ENCODE measurements at places on chromosomes 7 and 10.

- no peaks in the 10 kb centered on the region for H3K27me3 ChIP-seq
- H3K27ac ChIP-seq: no peak overlapping the region
- H3K4me1 ChIP-seq: no peaks in the 10 kb centered on the region
- DNase-seq: no peak
These were observed 163.4 kb upstream of the COL1A2 start for GRCh38 chr7:94231305-94231704.

DNA sequence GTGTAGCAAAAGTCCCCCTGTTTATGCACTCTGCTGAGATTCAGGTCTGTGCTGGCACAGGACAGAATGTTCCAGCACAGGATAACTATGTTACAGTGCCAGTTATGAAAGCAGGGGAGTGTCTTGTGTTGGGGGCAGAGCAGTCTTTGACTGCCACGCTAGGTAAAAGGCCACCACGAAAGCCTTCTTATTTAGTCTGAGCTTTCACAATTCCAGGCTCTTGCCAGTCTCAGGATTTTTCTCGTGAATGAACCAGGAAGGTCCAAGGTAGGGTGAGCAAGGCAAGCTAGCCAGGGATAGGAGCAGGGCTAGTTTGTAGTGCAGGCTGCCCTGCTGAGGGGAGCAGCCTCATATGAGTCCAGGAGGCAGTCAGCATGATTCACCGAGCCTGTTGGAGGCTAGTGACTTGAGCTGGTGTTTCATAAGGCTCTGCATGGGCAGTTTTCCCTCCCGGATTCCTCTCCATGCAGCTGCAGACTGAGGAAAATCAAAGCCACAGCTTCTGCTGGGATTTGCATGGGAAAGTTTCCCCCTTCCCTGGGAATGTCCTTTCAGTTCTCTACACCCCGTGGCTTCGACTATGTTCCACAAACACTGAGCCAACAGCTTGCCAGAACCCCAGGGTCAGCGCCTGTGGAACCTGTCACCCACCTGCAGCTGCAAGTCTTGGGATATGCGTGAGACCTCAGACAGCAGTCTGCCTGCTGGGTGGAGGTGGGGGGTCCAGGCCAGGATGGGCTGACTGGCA, 112.3 kb downstream of the JCAD start:
- peak overlapping the region; percentile 18 for H3K4me3 ChIP-seq
- peak; percentile 93 for DNase-seq
- H3K36me3 ChIP-seq: no peaks in the 10 kb centered on the region
- no peaks in the 10 kb centered on the region for H3K27me3 ChIP-seq
- H3K4me1 ChIP-seq: peaks cover 64% of the 10 kb centered on the region
- H3K27ac ChIP-seq: peak overlapping the region; percentile 87

DNA sequence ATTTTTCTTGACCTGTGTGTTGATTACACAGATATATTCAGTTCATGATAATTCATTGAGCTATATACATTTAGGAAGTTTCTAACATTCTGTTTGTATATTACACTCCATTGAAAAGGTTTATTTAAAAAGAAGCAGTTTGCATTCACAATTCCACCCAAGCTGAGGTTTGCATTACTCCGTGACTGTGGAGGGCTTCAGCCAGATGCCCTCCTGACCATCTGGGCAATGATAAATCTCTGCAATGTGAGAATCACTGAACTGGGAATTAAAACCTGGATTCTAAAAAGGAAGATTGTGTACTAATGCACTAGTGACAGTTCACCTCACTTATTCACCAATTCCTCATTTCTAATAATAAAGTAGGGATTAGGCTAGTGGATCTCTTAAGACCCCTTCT, 36.4 kb upstream of the CYP2C9 start:
- H3K4me3 ChIP-seq: no peak overlapping the region
- H3K27ac ChIP-seq: no peak overlapping the region
- no peak for DNase-seq
- H3K27me3 ChIP-seq: no peaks in the 10 kb centered on the region

DNA sequence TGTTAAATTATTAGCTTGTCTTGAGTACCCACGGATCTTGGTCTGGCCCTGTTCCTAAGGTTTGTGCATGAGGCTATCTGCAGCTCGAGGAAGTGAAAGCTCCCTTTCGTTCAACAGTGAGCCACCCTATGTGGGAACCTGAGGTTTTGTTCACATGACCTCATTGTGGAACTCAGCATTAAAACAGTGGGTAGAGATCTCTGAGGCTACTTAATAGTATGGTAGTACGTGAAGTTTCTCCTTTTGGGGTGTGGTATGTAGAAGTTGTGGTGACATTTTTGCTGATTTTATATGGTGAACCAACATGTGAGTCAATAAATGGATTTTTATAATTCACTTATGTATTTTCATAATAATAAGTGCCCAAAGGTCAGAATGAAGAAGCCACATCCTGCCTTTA, 252.7 kb upstream of the FERD3L start:
- no peaks in the 10 kb centered on the region for H3K36me3 ChIP-seq
- H3K27ac ChIP-seq: no peak overlapping the region
- no peaks in the 10 kb centered on the region for H3K27me3 ChIP-seq

DNA sequence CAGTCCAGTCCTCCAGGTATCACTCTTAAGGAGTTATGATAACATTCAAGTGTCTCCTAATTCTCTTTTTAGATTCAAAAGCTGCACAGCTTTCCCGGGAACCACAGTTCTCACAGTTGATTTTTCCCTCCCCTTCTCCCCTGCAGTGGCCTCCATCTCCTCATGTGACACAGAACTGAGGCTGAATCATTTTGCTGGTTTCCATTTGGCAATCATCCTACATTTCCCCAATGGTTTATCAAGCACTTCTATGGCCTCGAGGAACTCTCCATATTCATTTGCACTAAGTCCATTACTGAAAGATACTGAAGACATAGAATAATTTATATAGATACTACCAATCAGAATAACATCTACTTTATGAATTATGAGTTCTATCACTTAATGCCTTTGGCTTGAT, 484.9 kb downstream of the GPAM start:
- no peak for DNase-seq
- H3K4me3 ChIP-seq: no peak overlapping the region
- no peaks in the 10 kb centered on the region for H3K27me3 ChIP-seq

GRCh38 chr10:116108095-116108494, 164.9 kb downstream of the GFRA1 start:
- no peaks in the 10 kb centered on the region for H3K27me3 ChIP-seq
- H3K4me3 ChIP-seq: no peak overlapping the region
- no peaks in the 10 kb centered on the region for H3K36me3 ChIP-seq
- no peaks in the 10 kb centered on the region for H3K4me1 ChIP-seq
- DNase-seq: no peak

DNA sequence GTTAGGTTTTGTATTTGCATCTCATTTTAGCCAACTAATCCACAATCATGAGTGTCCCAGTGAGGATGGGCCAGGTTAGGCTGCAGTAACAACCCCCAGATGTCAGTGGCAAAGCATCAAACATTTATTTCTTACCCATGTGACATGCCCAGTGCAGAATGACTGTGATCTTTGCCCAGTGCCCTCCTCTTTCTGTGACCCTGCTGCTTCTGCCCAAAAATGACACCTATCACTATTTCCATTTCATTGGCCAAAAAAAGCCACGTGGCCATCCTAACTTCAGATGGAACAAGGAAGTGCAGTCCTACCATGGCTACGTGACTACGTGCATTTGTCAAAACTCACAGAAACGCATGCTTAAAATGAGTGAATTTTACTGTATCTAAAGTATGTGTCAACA, 109.2 kb upstream of the PRR15 start:
- no peak overlapping the region for H3K27ac ChIP-seq
- no peaks in the 10 kb centered on the region for H3K4me1 ChIP-seq
- DNase-seq: no peak
- H3K27me3 ChIP-seq: no peaks in the 10 kb centered on the region

DNA sequence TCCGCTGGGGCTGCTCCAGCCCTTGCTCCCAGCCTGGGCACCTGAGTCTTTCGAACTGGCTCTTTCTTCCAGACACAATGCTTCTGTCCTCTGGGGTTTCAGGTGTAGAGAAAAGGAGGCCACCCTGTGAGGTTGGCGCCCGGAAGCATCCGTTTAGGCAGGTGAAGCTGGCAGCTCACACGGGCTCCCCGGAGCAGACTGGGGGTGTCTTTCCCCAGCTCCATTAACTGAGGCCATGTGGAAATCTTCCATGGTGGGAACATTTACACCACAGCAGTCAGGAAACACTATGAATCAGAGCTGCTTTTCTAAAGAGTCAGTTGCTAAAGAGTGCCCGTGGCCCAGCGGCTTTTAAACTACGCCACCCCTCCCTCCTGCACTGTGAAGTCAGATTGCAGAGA, 29.2 kb downstream of the PRKAG2 start:
- no peak for DNase-seq
- H3K27me3 ChIP-seq: no peaks in the 10 kb centered on the region
- H3K4me3 ChIP-seq: no peak overlapping the region
- peaks cover 5% of the 10 kb centered on the region for H3K36me3 ChIP-seq
- H3K27ac ChIP-seq: no peak overlapping the region

- peak overlapping the region; percentile 75 for H3K27ac ChIP-seq
- DNase-seq: peak; percentile 80
- peaks cover 17% of the 10 kb centered on the region for H3K36me3 ChIP-seq
- no peaks in the 10 kb centered on the region for H3K27me3 ChIP-seq
- peaks cover 30% of the 10 kb centered on the region for H3K4me1 ChIP-seq
These were observed 46.4 kb downstream of the ESYT2 start for GRCh38 chr7:158782761-158783401.

- H3K36me3 ChIP-seq: no peaks in the 10 kb centered on the region
- no peak for DNase-seq
- no peak overlapping the region for H3K4me3 ChIP-seq
- H3K27me3 ChIP-seq: no peaks in the 10 kb centered on the region
- no peak overlapping the region for H3K27ac ChIP-seq
- H3K4me1 ChIP-seq: no peaks in the 10 kb centered on the region
These were observed 52.6 kb upstream of the PCBD1 start for GRCh38 chr10:70940834-70941568.

- H3K27ac ChIP-seq: no peak overlapping the region
- peaks cover 9% of the 10 kb centered on the region for H3K4me1 ChIP-seq
- no peak for DNase-seq
- H3K27me3 ChIP-seq: no peaks in the 10 kb centered on the region
- H3K4me3 ChIP-seq: no peak overlapping the region
These were observed 5.0 kb downstream of the ECHS1 start for GRCh38 chr10:133368153-133368552.

- peaks cover 98% of the 10 kb centered on the region for H3K4me1 ChIP-seq
- peak overlapping the region; percentile 73 for H3K27ac ChIP-seq
- no peaks in the 10 kb centered on the region for H3K27me3 ChIP-seq
- DNase-seq: no peak
These were observed 85.8 kb downstream of the CALD1 start for GRCh38 chr7:134865001-134865845.

DNA sequence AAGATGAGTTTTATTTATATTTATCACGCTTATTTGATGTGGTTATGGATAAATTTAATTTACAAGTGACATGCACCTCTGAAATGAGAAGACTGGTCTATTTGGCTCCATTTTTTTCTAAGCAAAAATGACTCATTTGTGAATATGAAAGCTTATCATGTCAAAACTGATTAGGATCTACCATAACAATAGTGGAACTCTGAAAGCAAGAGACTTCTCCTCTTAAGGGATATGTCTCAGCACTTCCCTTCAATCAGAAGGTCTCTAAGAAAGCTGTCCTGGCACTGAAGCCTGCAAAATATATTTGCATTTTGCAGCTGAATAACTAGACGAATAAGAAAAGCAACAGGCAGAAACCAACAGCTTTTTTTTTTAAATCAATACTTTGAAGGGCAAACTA, 12.7 kb downstream of the FAS start:
- H3K27me3 ChIP-seq: no peaks in the 10 kb centered on the region
- no peak for DNase-seq
- H3K36me3 ChIP-seq: peaks cover 18% of the 10 kb centered on the region
- H3K27ac ChIP-seq: peak overlapping the region; percentile 92
- no peak overlapping the region for H3K4me3 ChIP-seq

GRCh38 chr7:3159445-3159844, 115.8 kb upstream of the CARD11 start:
- H3K4me1 ChIP-seq: no peaks in the 10 kb centered on the region
- H3K27ac ChIP-seq: no peak overlapping the region
- peaks cover 3% of the 10 kb centered on the region for H3K27me3 ChIP-seq
- no peak for DNase-seq
- no peaks in the 10 kb centered on the region for H3K36me3 ChIP-seq

DNA sequence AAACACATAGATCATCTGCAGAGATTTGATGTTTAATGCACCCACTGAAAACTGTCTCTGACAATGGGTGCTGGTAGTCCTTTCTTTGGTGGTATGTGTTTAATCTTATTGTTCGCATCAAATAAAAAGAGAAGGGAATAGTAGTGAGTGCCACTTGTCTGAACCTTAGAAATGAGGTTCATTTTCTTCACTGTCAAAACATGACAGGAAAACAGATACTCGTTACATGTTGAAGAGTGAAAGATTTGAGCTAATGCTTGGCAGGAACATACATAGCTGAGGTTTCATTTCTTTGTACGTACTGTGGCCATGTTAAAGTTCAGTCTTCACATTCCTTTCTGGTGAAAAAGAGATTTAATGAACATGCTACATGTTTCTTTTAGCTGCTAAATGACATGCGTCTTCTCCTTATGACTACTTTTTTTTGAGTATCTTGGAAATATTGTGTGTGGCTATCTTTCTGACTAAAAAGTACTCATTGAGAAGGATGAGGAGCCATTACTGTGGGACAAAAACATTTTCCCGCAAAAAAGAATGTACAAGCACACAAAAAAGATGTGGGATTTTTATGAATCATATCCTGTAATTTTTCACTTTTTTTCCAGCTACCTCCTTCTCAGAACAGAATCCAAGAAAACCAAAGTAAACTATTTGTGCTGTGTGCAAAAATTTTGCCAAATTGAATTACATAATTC, 108.0 kb downstream of the TWIST1 start:
- H3K4me1 ChIP-seq: no peaks in the 10 kb centered on the region
- no peaks in the 10 kb centered on the region for H3K36me3 ChIP-seq
- no peak overlapping the region for H3K27ac ChIP-seq

DNA sequence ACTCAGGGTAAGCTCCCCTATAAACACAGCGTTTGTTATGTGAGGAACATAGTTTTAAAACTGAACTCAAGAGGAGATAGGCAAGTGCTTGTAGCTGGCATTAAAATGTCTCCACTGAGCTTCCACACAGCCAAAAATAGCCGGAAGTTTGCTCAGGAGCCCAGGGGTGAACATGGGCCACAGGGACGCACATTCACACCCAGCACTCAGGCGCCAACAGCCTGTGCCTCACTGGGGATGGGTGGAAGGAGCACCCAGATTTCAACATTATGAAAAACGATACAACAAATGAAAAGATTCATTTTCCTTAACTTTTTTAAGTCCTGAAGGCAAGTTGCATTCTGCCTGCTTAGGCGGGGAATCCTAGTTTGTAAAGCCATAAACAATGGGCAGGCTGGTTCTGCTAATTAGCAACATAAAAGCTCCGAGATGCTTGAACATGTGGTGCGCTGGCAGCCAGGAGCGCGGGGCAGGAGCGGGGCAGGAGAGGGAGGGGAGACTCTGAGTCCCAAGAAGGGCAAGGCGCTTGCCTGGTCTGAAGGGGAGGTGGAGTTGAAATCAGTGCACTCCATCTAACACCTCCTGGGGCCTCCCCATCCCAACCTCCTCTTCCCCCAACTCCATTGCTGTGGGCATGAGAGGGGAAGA, 235.9 kb downstream of the COBL start:
- no peak overlapping the region for H3K27ac ChIP-seq
- H3K4me1 ChIP-seq: no peaks in the 10 kb centered on the region
- no peak overlapping the region for H3K4me3 ChIP-seq
- no peaks in the 10 kb centered on the region for H3K36me3 ChIP-seq
- no peak for DNase-seq
- H3K27me3 ChIP-seq: no peaks in the 10 kb centered on the region

All from tibial artery (tissue), 4 donors.